ENCODE measurements at places on chromosomes 1 and 21.

DNA sequence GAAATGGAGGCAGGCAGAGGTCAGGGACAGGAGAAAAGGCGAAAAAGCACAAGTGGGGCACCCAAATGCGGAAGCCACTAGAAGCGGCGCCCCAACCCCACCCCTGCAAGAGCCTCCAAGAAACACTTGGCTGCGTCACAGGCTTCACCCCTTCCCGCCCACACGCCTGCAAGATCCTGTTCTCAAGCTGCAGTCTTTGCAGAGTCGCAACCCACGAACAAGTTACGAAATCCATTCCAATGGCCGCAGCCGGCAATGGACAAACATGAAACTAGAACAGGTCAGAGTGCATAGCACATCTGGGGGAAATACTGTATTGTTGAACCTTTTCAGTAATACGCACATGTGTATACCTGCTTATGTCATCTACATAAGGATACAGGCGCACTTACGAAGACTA is 103.6 kb downstream of the PSMG1 start:
- no peak for DNase-seq

DNA sequence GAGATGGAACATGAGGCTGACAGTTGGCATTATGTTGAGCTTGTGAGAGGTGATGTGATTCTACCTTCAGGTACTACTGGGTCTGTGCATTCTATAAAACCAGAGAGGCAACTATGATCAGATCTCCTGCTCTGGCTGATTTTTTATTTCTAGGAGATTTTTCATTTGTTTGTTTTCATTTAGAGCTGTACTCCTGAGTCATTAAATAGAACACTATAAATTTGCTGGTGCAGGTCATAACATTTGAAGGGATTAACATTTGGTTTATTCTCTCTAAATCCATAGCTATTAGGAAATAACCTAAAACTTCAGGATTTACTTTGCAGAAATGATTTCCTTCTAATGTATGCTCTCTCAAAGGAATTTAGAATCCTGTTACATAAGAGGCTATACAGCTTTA is 42.9 kb downstream of the MAGI3 start:
- DNase-seq = no peak

- DNase-seq = no peak
Measured at GRCh38 chr1:167739752-167740151, 18.0 kb downstream of the MPZL1 start.

GRCh38 chr1:185704181-185704580 is 30.0 kb upstream of the HMCN1 start:
- no peak for DNase-seq

DNA sequence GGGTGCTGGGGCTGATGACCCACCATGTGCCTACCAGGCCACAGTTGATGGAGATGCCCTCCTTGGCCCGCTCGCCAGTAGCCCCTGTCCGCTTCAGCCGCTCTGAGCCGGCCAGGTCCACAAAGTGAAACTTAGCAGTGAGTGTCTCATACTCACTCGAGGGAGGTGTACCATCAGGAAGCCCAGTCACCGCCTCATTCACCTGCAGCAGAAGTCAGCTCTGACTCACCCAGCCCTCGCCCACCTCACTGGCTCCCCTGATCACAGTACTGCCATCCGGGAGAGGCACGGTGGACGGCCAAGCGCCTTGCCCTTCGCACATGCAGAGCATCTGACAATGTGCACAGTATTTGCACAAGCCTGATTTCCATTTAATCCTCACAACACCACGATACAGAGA is 18.8 kb downstream of the KIF21B start:
- DNase-seq = no peak

- no peak for DNase-seq
Measured at GRCh38 chr1:64960731-64961130, 5.6 kb downstream of the JAK1 start.

DNA sequence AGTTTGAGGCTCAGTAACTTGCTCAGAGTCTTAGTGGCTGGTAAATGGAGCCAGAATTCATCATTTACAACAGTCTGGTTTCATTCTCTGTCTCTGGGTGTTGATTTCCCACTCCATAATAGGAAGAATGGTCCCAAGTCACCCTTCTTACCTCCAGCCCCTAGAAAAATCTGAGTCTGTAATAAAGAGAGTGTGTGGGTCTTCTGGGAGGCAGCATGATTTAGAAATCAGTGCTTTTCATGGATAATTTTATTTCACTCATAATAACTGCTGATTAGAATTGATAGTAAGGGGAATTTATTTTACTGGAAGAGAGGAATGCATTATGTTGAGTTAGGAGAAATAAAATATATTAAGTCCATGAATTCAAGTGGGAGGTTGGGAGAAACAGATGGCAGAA is 2.1 kb downstream of the PLA2G2D start:
- no peak for DNase-seq

- no peak for DNase-seq
Measured at GRCh38 chr1:220274251-220274855, 2.1 kb upstream of the RAB3GAP2 start.

- DNase-seq = no peak
Measured at GRCh38 chr1:38334930-38335592, 288.5 kb upstream of the POU3F1 start.

- DNase-seq = peak; percentile 86
Measured at GRCh38 chr1:147504801-147505311, 36.4 kb upstream of the BCL9 start.

DNA sequence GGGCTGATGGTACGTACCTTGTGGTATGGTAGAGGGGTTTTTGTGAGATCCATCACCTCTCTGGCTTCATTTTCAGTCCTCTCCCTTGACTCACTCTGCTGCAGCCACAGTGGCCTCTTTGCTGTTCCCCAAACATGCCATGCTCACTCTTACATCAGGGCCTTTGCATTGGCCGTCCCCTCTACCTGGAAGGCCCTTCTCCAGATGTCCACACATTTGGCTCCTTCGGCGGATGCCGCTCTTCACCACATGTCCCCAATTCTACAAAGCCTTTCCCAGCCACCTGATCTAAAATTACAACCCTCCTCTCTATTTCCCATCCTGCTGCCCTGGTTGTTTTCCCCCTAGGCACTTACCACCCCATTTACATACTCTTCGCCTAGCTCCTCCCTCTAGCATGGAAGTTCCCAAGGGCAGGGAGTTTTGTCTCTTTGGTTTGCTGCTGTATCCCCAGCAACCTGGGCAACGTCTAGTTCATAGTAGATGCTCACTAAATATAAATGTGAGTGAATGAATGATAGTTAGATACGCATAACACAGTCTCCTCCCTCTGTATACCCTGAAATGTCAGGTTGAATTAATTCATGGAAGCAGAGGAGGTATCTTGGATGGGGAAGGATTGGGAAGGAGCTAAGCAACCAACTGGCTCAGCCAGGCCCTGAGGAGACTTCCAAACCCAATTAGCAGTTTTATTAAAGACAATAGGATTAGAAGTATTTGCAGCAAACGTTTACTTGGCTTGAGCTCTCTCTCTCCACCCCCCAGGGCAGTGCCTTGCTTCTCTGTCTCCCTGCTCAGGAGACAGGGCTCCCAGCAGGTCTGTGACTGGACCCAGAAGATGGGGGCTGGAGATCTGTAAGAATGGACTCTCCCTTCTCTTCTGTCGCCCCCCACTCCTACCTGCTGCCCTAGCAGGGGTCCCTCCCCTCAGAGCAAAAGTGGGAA is 264.2 kb downstream of the GRIK3 start:
- no peak for DNase-seq

GRCh38 chr1:199152676-199153075 is 513.8 kb downstream of the PTPRC start:
- no peak for DNase-seq

GRCh38 chr1:6185635-6186382 is 5.7 kb upstream of the CHD5 start:
- peak; percentile 7 for DNase-seq

DNA sequence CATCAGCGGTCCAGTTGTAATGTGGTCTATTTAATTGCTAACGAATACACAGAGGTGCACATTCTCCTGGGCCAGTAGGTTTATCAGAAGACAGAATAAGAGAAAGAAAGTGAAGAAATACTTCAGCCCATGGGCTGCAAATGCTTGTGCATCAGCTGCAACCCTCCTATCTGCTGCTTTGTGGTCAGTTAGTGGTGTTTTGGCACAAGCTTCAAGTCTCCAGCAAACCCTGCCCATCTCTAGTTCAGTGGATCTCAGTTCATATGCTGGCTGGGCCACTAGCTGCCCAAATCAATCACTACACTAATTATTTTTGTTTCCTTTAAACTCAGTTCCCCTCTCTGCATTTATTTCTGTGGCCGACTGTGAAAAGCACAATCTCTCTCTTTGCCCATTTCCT is 124.2 kb downstream of the KCNJ6 start:
- no peak for DNase-seq

- DNase-seq = peak; percentile 35
Measured at GRCh38 chr1:181669246-181669645, 185.9 kb downstream of the CACNA1E start.

GRCh38 chr1:26353210-26353859 is 595 bp downstream of the CRYBG2 start:
- DNase-seq = no peak

DNA sequence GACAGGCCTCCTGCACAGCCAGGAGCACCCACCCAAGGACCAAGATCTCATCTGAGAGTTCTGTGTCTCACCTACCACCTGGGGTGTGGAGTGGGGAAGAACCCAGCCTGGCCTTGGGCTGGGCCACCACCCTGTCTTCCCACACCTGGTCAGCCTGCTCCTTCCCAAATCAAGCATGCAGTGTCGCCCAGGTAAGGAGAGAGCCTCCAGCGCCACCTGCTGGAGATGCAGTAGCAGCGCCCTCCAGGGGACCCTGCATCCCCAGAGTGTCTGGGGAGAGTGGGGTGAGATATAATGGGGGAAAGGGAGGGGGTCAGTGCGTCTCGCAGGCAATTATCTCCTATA is 32.3 kb downstream of the KIAA2013 start:
- DNase-seq = peak; percentile 63

- no peak for DNase-seq
Measured at GRCh38 chr21:18041012-18041411, 203.6 kb upstream of the CHODL start.

GRCh38 chr1:147907786-147908509 is 5.4 kb downstream of the GJA8 start:
- DNase-seq = no peak

DNA sequence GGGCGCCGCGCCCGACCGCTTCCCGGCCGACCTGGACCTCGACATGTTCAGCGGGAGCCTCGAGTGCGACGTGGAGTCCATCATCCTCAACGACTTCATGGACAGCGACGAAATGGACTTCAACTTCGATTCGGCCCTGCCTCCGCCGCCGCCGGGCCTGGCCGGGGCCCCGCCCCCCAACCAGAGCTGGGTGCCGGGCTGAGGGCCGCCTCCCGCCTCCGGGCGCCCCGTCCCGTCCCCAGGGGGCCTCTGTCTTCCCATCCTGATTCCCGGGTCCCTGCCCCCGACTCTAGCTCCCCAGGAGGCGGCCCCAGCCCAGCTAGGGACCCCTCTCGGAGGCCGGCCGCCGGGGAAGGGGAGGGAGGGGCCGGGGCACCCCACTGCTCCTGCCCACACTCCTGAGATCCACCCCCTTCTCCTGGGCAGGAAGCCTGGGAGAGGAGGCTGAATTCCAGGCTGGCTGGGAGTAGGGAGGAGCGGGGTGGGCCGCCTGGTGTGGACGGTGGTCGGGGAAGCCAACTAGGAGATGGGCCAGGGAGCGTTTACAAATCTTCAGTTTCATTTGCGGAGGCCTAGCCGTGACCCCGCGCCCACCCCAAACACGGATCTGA is 21.4 kb downstream of the FOXO6 start:
- DNase-seq = no peak

- DNase-seq = peak; percentile 43
Measured at GRCh38 chr1:204080163-204080903, 7.4 kb downstream of the SOX13 start.

- no peak for DNase-seq
Measured at GRCh38 chr1:223653015-223653414, 12.5 kb downstream of the CAPN8 start.

DNA sequence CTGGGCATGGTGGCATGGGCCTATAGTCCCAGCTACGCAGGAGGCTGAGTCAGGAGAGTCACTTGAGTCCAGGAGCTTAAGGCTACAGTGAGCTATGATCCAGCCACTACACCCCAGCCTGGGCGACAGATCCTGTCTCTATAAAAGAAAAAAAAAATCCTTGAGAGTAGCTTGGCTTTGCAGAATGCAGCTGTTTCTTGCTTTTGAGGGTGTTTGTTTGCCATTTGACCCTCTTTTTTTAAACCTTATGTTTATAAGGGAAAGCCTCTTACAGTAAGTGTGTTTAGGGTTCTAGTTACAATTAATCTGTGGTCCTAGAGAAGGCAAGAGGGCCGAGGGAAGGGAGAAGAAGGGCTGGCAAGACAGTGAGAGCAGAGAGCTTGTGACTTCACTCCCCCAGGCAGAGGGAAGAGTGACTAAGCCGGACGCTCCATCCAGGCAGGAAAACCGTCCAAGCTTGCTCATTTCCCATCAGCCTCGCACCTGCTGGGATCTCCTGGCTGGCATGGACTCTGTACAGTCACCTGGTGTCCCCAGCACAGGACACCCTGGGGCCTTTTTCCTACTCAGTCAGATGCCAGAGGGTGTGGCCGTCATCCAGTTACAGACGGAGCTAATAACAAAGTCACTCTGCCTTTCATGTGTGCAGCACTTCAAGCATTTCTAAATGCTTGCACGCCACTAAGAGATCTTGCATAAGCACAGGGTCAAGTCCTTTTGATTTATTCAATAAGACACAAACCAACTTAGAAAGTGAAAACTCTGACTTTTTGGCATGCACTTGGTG is 55.5 kb upstream of the PSEN2 start:
- peak; percentile 96 for DNase-seq

DNA sequence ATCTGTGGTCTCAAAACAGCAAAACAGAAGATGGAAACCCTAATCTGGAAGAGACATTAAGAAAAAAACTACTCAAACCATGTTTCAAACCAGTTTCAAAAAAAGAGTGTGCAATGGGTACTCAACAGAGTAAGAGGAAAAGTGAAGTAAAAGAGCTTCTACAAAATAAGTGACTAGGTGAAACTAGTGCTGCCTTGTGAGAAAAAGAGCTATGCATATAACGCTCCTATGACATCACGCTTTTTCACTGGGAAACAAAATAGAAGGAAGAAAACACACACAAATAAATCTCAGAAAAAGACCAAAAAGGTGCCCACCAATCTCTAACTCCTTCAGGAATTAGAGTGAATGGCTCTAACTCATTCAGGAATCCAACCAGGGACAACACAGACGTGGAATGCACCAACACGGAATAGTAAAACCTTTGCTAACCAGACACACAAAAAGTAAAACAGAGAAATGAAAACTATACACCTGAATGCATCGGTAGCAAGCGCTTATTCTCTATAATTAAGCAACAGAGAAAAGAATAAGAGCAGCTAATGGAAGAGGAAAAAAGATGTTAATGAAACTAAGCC is 1.3 kb downstream of the FOXJ3 start:
- no peak for DNase-seq

GRCh38 chr1:23221107-23221506 is 3.8 kb upstream of the HTR1D start:
- no peak for DNase-seq

- DNase-seq = no peak
Measured at GRCh38 chr1:111943066-111943465, 46.4 kb downstream of the KCND3 start.

- no peak for DNase-seq
Measured at GRCh38 chr1:208174200-208174599, 70.0 kb downstream of the PLXNA2 start.

- no peak for DNase-seq
Measured at GRCh38 chr1:115809076-115809475, 31.9 kb downstream of the NHLH2 start.
